CD4-positive, alpha-beta memory T cell (primary cell): ENCODE measurements at places on chromosomes 4 and X. TPM values are rescaled to one million over a fixed set of nuclear protein-coding genes. Genes with fewer than 3 reads are reported as not detected.

Gene NEXMIF
- 1.2 TPM for total RNA-seq

Gene ZIC3
- total RNA-seq, result not detected

Gene TSR2
- 39.2 TPM for total RNA-seq

Gene DIPK2B
- not detected for total RNA-seq

Gene FIP1L1
- total RNA-seq, result 73.0 TPM

Gene HELT
- total RNA-seq, result not detected

Gene ARHGAP4
- total RNA-seq, result 330 TPM

Gene CYLC1
- not detected for total RNA-seq

DNA sequence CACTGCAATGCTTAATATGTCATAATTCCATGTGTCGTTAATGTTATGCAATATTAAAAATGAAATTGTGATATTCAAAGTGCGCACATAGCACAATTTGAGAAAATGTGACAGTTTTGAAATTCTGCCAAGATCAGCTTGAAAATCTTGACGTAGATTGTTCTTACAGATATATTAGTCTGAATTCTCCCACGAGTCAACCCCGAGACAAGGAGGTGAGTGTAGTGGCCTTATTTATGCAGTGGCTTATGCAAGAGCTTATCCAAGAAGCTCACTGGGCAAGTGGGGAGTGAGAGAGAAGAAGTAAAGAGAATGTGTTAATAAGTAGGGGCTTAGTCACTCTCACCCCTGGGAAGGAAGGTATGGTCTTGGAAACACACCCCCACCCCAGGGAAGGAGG lies 286.1 kb upstream of the STS start:
- no peak for DNase-seq

- peak; percentile 3 for DNase-seq
These were observed 54.2 kb downstream of the SUPT20HL2 start for GRCh38 chrX:24259544-24260240.

DNA sequence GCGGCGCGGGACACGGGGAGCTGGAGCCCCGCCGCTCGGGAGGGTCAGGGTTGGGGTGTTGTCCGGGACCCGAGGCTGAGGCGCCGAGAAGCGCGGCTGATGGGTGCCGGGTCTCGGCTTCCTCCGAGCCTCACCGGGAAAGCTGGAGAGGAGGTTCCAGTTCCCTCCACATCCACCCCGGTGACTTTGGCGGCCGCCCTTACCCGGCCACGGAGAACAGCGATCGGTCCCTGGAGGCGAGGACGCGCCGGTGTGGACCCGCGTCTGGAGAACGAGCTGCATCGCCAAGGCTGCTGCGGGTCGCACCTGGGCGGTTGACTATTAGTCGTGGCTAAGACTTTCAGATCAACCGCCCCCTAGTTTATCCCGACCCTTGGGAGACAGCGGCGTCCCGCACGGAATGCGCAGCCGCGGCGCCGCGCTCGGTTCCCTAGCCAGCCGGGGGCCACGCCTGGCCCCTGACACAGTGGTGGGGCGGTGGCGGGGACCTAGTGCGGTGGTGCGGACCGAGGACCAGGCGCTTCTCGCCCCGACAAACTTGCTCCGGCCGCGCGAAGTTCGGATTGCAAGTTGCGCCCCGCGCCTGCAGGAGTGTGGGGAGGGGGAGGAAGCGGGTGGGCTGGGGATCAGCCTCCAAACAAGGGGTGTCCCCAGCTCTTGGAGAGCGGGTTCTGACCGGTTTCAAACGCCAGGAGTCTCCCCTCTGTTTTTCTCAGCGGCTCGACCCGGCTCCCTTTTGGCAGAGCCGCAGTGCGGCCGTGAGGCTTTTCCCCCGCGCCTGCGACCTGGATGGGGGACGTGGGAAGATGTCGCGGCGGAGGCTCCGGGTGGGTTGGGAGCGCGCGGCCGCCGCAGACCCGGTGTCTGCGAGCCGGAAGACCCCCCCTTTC lies 568 bp downstream of the FHDC1 start:
- DNase-seq, result peak; percentile 12
